ENCODE measurements at places on chromosomes 7 and 10.
A peak's percentile ranks its signal among the peaks of the same experiment; 100 is the strongest.

DNA sequence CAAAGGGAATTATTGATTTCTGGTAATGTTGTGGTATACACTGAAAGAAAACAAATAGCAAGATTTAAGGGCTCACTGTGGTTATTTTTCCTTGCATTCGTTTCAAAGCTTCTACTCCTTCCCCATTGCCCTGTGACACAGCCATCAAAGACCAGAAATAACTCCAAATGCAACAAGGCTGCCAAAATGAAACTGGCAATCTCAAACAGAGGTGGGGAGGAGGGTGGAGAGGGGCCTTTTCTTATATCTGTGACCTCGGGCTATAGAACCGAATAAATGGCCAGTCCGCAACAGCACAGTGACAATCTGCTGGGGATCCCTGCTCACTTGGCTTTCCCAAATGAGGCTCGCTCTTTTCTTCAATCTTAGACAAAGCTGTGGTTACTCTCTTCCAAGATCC is 17.4 kb upstream of the SPOCK2 start:
- no peak for DNase-seq

- DNase-seq = peak; percentile 19
Measured at GRCh38 chr10:73408061-73408460, 5.8 kb downstream of the ANXA7 start.

DNA sequence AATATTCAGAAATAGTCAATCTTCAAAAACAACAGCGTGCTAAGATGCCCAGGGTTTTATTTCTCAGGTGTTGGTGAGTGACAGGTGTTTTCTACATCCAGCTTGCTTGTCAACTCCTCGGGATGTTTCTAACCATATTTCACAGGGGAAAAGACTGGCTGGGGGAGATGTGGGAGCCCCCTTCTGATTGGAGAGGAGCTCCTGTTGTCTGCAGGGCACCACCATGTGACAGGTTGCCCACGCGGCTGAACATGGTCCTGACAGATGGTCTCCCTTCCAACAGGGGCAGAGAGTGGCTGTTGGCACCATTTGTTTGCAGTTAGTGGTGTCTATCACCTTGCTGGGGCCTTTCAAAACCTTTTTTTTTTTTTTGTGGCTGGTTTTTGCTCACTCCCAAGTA is 16.5 kb upstream of the GPR26 start:
- no peak for DNase-seq

DNA sequence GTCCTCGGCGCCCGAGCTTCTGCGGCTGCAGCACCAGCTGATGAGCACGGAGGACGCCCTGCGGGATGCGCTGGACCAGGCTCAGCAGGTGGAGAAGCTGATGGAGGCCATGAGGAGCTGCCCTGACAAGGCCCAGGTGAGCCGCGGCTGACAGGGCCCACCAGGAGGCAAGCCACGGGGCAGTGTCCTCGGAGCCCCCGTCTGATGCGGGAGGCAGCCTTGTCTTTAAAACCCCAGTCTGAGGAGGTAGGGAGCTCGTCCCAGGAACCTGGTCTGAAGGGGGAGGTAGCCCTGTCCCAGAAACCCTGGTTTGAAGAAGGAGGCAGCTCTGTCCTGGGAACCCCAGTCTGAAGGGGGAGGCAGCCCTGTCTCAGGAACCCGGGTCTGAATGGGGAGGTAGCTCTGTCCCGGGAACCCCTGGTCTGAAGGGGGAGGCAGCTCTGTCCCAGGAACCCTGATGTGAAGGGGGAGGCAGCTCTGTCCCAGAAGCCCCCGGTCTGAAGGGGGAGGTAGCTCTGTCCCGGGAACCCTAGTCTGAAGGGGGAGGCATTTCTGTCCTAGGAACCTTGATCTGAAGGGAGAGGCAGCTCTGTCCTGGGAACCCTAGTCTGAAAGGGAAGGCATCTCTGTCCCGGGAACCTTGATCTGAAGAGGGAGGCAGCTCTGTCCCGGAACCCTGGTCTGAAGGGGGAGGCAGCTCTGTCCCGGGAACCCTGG is 53.1 kb upstream of the GTF2IRD1 start:
- DNase-seq = no peak

GRCh38 chr7:29921404-29922010 is 68.1 kb downstream of the SCRN1 start:
- DNase-seq = peak; percentile 78

- DNase-seq = peak; percentile 94
Measured at GRCh38 chr10:17228091-17229015, at the start of gene VIM. TSS of gene VIM (plus strand) at chr10:17228241. CDS start at chr10:17229423, 1,182 bp downstream.

DNA sequence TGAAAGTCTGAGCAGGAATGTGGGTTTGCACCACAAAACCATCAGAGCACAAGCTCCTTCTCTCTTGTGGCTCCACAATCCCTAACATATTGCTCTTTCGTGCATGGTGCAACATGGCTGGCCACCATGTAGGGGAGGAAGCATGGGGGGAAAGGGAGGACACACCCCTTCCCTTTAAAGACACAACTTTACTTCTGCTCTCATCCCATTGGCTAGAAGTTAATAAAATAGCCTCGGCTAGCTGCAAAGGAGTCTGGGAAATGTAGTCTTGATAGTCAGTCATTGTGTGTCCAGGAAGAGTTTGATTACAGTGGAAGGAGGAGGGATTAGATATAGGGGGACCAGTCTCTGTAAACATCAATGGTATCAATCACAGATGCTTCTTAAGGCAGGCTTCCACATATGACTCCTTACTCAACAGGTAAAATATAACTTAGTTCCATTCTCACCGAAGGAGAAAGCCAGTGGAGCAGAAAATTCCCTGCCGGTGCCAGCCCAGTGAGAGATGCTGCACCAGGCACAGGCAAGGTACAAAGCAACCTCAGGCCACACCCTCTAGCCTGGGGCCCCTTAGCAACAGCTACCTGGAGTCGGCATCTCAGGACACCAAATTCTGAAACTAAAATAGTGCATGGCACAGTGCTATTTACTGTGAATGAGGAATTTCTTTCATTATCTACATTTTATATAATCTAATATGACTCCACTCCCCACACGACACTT is 124.7 kb upstream of the CTBP2 start:
- DNase-seq = peak; percentile 31

GRCh38 chr10:103852189-103852711 is 3.1 kb downstream of the SH3PXD2A start:
- no peak for DNase-seq

DNA sequence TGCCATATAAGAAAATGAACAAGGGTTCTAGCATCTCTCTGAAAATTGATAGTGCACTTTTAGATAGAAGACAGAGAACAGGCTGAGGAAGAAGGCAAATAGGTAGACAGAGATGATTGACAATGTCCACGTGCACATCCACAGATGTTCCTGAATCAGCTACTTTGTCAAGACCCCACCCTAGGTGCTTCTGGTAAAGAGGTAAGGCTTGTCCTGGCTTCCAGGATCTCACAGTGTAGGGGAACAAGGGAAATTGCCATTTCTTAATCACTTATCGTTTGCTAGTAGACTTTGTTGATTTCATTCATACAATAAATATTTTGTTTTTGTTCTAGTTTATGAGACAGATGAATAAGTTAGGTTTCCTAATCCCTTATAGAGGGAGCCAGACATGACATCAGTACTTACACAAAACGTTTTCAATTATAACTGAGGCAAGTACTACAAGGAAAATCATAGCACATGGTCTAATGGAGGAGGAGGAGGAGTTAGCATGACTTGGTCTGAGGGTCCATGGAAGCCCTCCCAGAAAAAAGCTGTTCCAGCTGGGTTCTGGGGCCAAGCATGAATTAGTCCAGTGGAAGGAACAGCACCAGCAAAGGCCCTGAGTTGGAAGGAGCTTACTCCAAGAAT is 115.9 kb upstream of the ARID5B start:
- no peak for DNase-seq

- DNase-seq = no peak
Measured at GRCh38 chr10:114483575-114483974, 79.3 kb upstream of the AFAP1L2 start.

DNA sequence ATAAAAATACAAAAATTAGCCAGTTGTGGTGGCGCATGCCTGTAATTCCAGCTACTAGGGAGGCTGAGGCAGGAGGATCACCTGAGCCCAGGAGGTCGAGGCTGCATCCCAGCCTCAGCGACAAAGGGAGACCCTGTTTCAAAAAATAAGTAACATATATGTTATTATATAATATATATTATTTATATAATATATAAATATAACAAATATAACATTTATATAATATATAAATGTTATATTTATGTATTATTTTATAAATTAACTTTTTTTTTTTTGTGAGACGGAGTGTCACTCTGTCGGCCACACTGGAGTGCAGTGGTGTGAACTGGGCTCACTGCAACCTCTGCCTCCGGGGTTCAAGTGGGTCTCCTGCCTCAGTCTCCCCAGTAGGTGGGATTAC is 1.5 kb upstream of the POR start:
- DNase-seq = no peak

- DNase-seq = no peak
Measured at GRCh38 chr7:95056107-95056739, 148.8 kb downstream of the PPP1R9A start.

- no peak for DNase-seq
Measured at GRCh38 chr10:86218160-86218559, 148.4 kb downstream of the GRID1 start.

DNA sequence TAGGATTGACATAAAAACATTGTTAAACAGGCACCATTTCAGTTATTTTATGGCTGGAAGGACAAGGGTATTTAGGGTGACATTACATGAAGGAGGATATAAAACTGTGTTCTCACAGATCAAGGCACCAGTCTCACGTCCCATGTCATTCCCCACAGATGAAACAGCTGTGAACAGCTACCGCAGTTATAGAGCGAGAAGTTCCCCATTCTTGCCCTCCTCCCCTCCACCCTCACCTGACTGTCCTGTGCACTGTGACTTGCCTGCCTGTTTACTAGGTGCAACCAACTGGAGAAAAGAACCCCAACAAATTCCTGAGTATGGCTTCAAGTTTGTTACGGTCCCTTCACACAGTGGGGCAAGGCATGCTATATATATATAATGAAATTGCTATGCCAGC is 141.6 kb downstream of the SND1 start:
- DNase-seq = no peak

DNA sequence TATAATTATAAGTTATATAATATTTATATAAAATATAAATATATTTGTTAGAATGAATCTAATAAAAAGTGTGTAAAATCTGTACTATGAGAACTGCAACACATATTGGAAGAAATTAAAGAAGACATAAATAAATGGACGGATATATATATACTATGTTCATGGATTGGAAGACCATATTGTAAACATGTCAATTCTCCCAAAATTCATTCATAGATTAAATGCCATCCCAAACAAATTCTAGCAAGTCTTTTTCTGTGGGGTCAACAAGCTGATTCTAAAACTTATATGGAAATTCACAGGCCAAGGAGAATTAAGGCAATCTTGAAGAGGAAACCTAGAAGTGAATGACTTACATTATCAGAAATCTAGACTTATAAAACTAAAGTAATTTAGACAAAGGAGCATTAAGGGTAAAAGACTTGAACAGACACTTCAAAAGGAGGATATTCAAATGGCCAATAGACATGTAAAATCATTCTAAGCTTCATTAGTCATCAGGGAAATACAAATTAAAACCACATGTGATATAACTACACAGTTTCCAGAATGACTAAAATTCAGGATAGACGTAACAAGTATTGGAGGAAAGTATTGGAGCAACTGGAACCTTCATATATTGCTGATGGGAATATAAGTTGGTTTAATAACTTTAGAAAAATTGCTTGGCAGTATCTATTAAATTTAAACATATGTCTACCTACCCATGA is 225.9 kb downstream of the EMX2 start:
- no peak for DNase-seq

GRCh38 chr10:77509391-77509790 is 128.2 kb downstream of the KCNMA1 start:
- no peak for DNase-seq

DNA sequence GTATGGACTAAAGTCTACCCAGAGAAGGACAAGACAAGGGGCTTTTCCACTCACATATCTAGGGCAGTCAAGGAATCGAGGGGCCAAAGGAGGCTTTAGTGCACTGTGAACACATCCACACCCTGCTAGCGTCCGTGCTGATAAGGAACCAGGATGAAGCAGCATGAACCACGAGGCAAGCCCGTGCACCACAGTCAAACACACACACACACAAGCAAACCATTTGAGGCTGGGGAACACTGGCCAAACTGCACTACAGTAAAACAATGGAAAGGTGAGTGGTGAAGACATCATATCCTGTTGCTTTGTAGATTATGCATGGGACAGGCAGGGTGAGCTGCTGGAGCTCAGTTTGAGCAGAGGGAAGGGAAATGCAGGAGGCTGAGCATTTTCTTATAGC is 177.4 kb upstream of the CDCA7L start:
- DNase-seq = no peak

- peak; percentile 61 for DNase-seq
Measured at GRCh38 chr7:43585562-43585961, 2.7 kb downstream of the STK17A start.

Data from ACHN (cell line).